ENCODE measurements at places on chromosomes 13 and 19. TPM values are rescaled to one million over a fixed set of nuclear protein-coding genes. Genes with fewer than 3 reads are reported as not detected.

The LIN7B gene
- 20.4 TPM for total RNA-seq

The PRTN3 gene
- not detected for total RNA-seq

The FUT3 gene
- not detected for total RNA-seq

The PCDH9 gene
- total RNA-seq = 0.62 TPM

- DNase-seq = peak; percentile 56
Measured at GRCh38 chr13:30119476-30119875, 187.9 kb downstream of the KATNAL1 start.

The PSG6 gene
- total RNA-seq = not detected

GRCh38 chr19:54388802-54389139 is 24.0 kb upstream of the LAIR1 start:
- DNase-seq = no peak

The PLPP2 gene
- total RNA-seq = 8.3 TPM

DNA sequence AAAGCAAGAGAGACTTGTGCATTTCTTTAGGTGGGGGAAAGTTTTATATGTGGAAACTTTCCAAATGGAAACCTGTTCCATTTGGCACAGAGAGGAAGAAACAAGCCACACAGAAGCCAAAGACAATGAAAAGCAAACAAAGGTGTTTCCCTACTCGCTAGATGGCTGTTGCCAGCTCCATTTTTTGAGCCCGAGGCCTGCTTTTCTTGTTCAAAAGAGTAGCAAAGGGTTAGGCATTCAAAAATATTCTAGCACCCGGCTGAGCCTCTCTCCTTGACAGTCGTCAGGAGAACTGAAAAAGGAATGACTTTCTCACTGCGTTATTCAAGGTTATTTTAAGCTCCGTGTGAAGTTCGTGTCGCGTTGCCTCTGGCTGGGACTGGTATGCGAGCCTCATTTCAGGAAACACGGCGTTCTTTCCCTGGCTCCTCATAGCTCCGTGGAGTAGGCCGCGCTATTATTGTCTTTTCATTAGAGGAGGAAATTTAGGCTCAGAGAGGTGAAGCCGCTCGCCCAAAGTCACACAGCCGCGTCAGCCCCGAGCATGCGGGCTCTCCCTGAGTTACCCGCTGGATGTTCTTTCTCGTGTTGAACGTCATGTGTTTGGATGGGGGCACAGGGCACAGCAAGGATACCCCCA is 7.6 kb downstream of the TRPM4 start:
- DNase-seq = no peak

GRCh38 chr19:40650749-40651305 is 39.6 kb downstream of the NUMBL start:
- peak; percentile 93 for DNase-seq

- peak; percentile 99 for DNase-seq
Measured at GRCh38 chr19:42113641-42114348, 18.5 kb downstream of the POU2F2 start.

GRCh38 chr19:51448411-51449016 is 9.7 kb downstream of the SIGLEC8 start:
- DNase-seq = no peak

The COMP gene
- 0.30 TPM for total RNA-seq

DNA sequence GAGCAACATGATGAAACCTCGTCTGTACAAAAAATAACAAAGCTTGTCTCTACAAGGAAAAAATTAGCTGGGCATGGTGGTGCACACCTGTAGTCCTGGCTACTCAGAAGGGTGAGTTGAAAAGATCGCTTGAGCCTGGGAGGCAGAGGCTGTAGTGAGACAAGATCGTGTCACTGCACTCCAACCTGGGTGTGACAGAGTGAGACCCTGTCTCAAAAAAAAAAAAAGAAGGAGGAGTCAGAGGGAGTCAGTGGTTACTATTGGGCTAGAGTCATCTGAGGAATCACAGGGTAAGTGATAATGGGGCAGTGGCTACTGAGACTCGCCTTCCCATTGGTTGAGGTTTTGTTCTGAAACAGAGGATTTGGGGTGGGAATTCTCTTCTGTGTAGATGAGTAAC is 1.9 kb upstream of the GPI start:
- DNase-seq = no peak

- peak; percentile 7 for DNase-seq
Measured at GRCh38 chr13:46062185-46062584, 9.6 kb upstream of the ZC3H13 start.

DNA sequence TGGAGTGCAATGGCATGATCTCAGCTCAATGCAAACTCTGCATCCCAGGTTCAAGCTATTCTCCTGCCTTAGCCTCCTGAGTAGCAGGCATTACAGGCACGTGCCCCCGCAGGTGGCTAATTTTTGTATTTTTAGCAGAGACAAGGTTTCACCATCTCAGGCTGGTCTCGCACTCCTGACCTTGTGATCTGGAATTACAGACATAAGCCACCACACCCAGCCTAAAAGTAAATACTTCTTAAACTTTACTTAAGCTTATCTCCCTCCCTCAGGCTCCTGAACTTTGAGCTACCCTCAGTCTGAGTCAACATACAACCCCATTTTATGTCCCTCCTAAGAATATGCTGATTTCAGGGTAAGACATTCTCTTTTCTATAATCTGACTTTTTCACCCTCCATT is 66.1 kb downstream of the ZNF486 start:
- no peak for DNase-seq

- DNase-seq = no peak
Measured at GRCh38 chr19:38149661-38150061, 74.4 kb downstream of the DPF1 start.

- DNase-seq = peak; percentile 83
Measured at GRCh38 chr19:5803752-5804515, 933 bp upstream of the NRTN start.

The XAB2 gene
- 71.0 TPM for total RNA-seq

DNA sequence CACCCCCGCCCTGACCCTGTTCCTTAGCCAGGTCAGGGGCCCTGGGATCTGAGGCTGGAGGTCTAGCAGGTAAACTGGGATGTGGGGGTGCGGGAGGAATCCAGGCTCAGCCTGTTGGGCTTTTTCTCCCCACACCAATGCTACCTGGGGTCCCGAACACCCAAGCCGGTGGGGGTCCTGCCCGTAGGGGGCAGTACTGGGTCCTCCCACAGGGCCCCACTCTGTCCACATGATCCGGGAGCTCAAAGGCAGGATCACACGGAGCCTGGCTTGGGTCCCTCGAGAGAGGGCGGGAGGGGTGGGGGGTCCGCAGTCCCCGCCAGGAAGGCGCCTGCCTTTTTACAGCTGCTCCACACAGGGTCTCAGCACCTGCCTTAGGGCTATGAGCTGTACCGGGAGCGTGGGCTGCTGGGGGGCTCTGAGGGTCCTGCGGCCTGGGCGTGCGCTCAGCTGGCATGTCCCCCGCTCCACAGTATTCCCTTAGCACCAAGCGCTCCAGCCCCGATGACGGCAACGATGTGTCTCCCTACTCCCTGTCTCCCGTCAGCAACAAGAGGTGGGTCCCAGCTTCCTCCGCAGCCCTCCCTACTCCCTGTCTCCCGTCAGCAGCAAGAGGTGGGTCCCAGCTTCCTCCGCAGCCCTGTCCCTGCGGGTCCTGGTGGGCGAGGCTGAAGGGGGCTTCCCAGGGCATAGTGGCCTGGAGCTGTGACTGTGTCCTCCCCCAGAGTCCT is 12.3 kb upstream of the TEKTIP1 start:
- DNase-seq = no peak

The CLEC17A gene
- not detected for total RNA-seq

GRCh38 chr13:112854321-112854720 is 114.7 kb upstream of the MCF2L start:
- no peak for DNase-seq

The PSG2 gene
- not detected for total RNA-seq

The KLK14 gene
- not detected for total RNA-seq

The ZNF329 gene
- total RNA-seq = 10.2 TPM

The CATSPERD gene
- total RNA-seq = not detected

DNA sequence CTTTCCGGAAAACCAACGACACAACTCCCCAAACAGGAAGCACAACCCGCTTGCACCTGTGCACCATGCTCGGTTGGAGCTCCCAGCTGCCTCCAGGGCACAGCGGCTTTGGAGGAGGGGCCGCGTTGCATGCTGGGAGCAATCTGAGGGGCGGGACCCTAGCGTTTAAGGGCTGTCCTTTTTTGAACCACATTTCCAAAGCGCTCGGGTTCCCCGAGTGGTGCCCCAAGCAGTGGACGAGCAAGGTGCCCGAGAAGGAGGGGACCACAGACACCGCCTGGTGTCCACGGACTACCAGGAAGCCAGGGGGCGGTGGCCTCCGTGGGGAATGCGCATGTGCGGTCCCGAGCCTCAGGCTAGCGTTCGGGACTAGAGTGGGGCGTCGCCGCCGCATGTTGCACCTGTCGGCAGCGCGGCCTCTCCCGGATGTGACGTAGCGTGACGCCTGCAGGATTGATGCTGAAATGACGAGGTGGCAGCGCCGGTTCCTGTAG is 11.9 kb upstream of the ZNF57 start:
- no peak for DNase-seq

The GJB2 gene
- not detected for total RNA-seq

The PABPC3 gene
- 4.9 TPM for total RNA-seq
